ENCODE measurements at places on chromosomes 1 and 21. TPM values are rescaled to one million over a fixed set of nuclear protein-coding genes. Genes with fewer than 3 reads are reported as not detected.

DNA sequence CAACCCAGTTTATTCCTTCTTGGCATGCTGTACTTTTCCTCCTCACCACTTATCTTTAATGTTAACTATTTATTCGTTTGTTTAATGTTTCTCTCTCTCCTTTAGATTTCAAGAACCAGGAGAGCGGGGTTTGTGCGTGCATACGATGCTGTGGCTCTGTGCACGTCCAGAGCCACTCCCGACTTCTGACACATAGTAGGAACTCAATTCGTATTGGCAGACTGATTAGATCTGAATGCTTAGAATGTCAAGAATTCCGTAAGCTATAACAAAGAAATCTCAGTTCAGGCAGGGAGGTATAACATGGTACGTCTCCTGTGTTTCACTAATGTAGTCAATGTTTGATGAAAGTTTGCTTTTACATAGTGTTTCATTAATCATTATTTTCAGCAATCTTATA lies 7.3 kb upstream of the GRIK1 start:
- no peak overlapping the region for H3K27ac ChIP-seq
- DNase-seq = no peak
- H3K4me1 ChIP-seq = no peaks in the 10 kb centered on the region
- peaks cover 5% of the 10 kb centered on the region for H3K27me3 ChIP-seq
- H3K36me3 ChIP-seq = no peaks in the 10 kb centered on the region

DNA sequence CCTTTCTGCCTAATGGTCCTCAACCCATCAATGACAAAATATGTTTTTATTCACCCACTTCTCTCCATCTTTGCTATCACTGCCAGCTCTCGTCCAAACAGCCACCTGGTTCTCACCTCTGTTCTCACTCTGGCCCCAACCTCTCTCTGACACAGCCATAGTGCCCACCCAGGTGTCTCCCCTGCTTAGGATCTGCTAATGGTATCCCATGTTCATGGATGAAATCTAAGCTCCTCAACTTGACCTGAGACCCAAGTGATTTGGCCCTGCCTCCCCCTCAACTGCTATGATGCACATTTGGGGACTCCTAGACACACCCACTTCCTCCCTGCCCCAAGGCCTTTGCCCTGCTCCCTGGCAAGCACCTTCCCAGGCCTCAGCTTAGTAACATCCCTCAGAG lies 25.9 kb downstream of the KIF17 start:
- no peaks in the 10 kb centered on the region for H3K36me3 ChIP-seq
- peaks cover 3% of the 10 kb centered on the region for H3K27me3 ChIP-seq
- H3K4me1 ChIP-seq = peaks cover 15% of the 10 kb centered on the region
- peak overlapping the region; percentile 18 for H3K27ac ChIP-seq

DNA sequence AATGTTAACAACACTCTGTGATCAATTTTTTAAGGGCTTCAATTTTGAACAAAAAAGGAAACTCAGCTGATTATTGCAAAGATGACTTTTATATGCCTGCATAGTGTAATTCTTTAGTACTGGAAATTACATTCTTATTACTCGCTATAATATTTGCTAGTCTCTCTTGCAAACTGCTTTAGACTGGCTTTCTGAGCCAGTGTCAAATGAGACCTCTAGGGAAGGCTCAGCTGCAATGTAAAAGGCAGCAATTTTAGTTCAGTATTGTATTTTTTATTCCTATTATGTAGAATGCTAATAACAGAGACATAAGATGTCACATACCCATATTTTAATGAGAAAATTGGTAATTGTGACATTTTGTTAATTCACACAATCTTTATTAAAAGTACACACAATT lies 338.1 kb upstream of the LYPLAL1 start:
- no peak overlapping the region for H3K4me3 ChIP-seq
- no peak overlapping the region for H3K27ac ChIP-seq
- DNase-seq = no peak

GRCh38 chr21:44333509-44334328 lies 5.5 kb downstream of the CFAP410 start:
- DNase-seq = no peak
- no peak overlapping the region for H3K4me3 ChIP-seq
- no peaks in the 10 kb centered on the region for H3K27me3 ChIP-seq
- peaks cover 9% of the 10 kb centered on the region for H3K36me3 ChIP-seq
- no peak overlapping the region for H3K27ac ChIP-seq
- peaks cover 6% of the 10 kb centered on the region for H3K4me1 ChIP-seq

- peaks cover 28% of the 10 kb centered on the region for H3K27me3 ChIP-seq
- DNase-seq = peak; percentile 31
- no peaks in the 10 kb centered on the region for H3K36me3 ChIP-seq
- no peak overlapping the region for H3K27ac ChIP-seq
- H3K4me3 ChIP-seq = no peak overlapping the region
- H3K4me1 ChIP-seq = peaks cover 12% of the 10 kb centered on the region
Measured at GRCh38 chr1:3656450-3657095, 4.3 kb downstream of the TP73 start.

GRCh38 chr1:78722947-78723346 lies 73.3 kb downstream of the IFI44 start:
- no peak overlapping the region for H3K27ac ChIP-seq
- no peaks in the 10 kb centered on the region for H3K4me1 ChIP-seq
- H3K36me3 ChIP-seq = no peaks in the 10 kb centered on the region

The AMY1A gene
- not detected for total RNA-seq

- DNase-seq = no peak
- no peak overlapping the region for H3K4me3 ChIP-seq
- H3K27ac ChIP-seq = no peak overlapping the region
- H3K36me3 ChIP-seq = no peaks in the 10 kb centered on the region
Measured at GRCh38 chr1:36782785-36783184, 251.5 kb downstream of the GRIK3 start.

The CFAP107 gene
- total RNA-seq = not detected

DNA sequence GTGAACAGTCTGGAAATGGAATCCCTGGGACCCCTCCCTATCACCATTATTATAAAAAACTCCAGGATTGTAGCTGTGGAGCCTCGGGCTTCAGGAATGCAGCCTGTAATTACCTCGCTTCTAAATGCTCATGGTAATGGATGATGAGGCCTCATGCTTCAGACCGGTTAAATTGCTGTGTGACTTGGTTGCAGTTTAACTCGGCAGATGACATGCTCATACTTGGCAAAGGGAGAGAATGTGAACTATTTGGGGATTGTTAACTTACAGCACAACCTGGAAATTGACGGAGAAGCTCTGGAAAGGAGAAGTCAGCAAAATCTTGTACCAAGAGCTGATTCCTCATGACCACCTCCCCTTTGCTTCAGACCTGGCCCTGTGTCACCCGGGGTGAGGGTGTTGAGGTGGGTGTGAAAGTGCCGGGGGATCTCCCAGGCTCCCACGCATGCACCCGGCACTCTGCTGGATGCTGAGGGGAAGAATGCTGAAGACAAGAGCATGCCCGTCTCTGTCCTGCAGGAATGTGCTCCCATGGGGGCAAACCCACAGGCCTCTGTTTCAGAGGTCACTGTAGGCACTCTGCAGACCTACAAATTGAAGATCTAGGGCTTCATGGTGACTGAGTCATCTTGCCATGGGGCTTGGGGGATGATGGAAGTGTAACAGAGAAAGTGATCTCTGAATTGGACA lies 364.8 kb downstream of the RPS6KC1 start:
- H3K4me1 ChIP-seq = no peaks in the 10 kb centered on the region
- H3K36me3 ChIP-seq = no peaks in the 10 kb centered on the region
- H3K27me3 ChIP-seq = no peaks in the 10 kb centered on the region
- no peak overlapping the region for H3K4me3 ChIP-seq
- DNase-seq = no peak

- no peak for DNase-seq
- H3K36me3 ChIP-seq = no peaks in the 10 kb centered on the region
- peaks cover 1% of the 10 kb centered on the region for H3K4me1 ChIP-seq
- H3K27me3 ChIP-seq = peaks cover 10% of the 10 kb centered on the region
- H3K27ac ChIP-seq = no peak overlapping the region
Measured at GRCh38 chr1:77064246-77064645, 155.0 kb downstream of the PIGK start.

GRCh38 chr1:177424744-177425143 lies 254.0 kb downstream of the BRINP2 start:
- no peak overlapping the region for H3K4me3 ChIP-seq
- H3K27ac ChIP-seq = no peak overlapping the region
- H3K36me3 ChIP-seq = no peaks in the 10 kb centered on the region
- H3K4me1 ChIP-seq = no peaks in the 10 kb centered on the region
- H3K27me3 ChIP-seq = no peaks in the 10 kb centered on the region
- no peak for DNase-seq

GRCh38 chr1:97254731-97255463 lies 533.3 kb downstream of the PTBP2 start:
- peaks cover 3% of the 10 kb centered on the region for H3K36me3 ChIP-seq
- H3K27me3 ChIP-seq = no peaks in the 10 kb centered on the region
- H3K27ac ChIP-seq = no peak overlapping the region
- no peak for DNase-seq

DNA sequence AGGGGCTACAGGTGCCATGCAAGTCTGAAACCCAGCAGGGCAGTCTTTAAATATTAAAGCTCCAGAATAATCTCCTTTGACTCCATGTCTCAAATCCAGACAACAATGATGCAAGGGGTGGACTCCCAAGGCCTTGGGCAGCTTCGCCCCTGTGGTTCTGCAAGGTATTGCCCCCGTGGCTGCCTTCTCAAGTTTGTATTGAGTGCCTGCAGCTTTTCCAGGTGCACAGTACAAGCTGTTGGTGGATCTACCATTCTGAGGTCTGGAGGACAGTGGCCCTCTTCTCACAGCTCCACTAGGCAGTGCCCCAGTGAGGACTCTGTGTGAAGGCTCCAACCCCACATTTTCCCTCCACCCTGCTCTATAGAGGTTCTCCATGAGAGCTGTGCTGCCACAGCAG lies 3.7 kb upstream of the MROH9 start:
- H3K36me3 ChIP-seq = no peaks in the 10 kb centered on the region
- H3K27ac ChIP-seq = no peak overlapping the region
- no peaks in the 10 kb centered on the region for H3K4me1 ChIP-seq
- no peak overlapping the region for H3K4me3 ChIP-seq
- H3K27me3 ChIP-seq = no peaks in the 10 kb centered on the region

The EXTL1 gene
- total RNA-seq = not detected

DNA sequence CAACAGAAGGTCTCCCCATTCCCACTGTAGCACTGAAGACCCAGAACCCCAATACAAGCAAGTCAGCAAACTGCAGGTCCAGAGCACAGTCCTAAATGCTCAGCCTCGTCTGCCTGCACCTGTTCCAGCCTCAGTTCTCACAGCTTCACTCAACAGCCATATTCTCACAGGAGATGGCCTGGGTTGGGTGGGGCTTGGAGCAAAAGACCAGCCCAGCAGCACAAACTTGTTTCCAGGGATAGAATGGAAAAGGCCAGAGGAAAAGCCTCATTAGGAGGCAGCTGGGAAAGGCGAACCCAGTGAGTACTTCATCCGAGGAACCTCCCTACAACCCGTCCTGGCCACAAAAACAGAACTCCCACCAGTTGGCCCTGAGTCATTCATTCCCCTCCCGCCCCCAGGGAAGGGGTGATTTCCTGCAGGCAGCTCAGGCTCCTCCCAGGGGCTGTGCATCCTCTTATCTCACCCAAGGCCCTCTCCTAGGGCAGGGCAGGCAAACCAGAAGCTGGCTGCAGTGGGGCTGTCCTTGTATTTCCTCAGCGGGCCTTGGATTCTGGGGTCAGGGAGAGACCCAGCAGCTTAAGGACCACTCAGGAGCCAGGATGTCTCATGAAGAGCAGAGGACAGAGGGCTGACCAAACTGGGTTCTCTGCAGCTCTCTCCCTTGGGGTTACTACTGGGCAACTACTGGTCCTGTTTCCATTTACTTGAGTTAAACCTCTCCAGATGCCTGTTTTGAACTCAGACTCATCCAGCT lies 7.4 kb upstream of the MPL start:
- DNase-seq = no peak
- no peaks in the 10 kb centered on the region for H3K27me3 ChIP-seq
- no peak overlapping the region for H3K4me3 ChIP-seq
- peaks cover 10% of the 10 kb centered on the region for H3K4me1 ChIP-seq
- H3K27ac ChIP-seq = no peak overlapping the region
- peaks cover 2% of the 10 kb centered on the region for H3K36me3 ChIP-seq

- H3K27ac ChIP-seq = no peak overlapping the region
- peaks cover 9% of the 10 kb centered on the region for H3K36me3 ChIP-seq
- H3K27me3 ChIP-seq = no peaks in the 10 kb centered on the region
- DNase-seq = no peak
Measured at GRCh38 chr1:86865973-86866637, 47.8 kb downstream of the SELENOF start.

DNA sequence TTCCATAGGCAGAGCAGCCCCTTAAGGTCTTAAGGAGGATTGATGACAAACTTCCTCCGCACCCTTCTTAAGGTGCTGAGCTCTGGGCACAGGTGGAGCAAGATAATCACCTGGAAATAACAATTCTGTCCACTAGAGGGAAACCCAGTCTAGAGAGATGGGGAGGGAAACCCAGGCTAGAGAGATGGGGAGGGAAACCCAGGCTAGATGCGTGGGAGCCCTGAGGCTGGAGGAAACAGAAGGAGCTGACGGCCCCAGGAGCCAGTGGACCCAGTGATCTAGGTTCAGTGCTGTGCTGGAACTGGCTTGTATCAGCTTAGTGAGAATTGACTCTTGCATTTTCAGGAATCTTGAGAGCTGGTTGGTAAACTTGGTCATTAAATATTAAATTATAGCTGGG lies 17.8 kb upstream of the MYCL start:
- H3K36me3 ChIP-seq = no peaks in the 10 kb centered on the region
- no peaks in the 10 kb centered on the region for H3K27me3 ChIP-seq
- no peak overlapping the region for H3K27ac ChIP-seq
- H3K4me3 ChIP-seq = no peak overlapping the region
- DNase-seq = peak; percentile 50
- H3K4me1 ChIP-seq = no peaks in the 10 kb centered on the region

GRCh38 chr1:186212568-186213224 lies 162.4 kb downstream of the TPR start:
- H3K36me3 ChIP-seq = no peaks in the 10 kb centered on the region
- DNase-seq = peak; percentile 39
- H3K4me1 ChIP-seq = no peaks in the 10 kb centered on the region
- no peak overlapping the region for H3K27ac ChIP-seq
- peaks cover 13% of the 10 kb centered on the region for H3K27me3 ChIP-seq
- no peak overlapping the region for H3K4me3 ChIP-seq

- no peaks in the 10 kb centered on the region for H3K36me3 ChIP-seq
- no peak overlapping the region for H3K4me3 ChIP-seq
- H3K27me3 ChIP-seq = no peaks in the 10 kb centered on the region
- no peak for DNase-seq
Measured at GRCh38 chr1:111509997-111510375, 6.6 kb upstream of the ADORA3 start.

DNA sequence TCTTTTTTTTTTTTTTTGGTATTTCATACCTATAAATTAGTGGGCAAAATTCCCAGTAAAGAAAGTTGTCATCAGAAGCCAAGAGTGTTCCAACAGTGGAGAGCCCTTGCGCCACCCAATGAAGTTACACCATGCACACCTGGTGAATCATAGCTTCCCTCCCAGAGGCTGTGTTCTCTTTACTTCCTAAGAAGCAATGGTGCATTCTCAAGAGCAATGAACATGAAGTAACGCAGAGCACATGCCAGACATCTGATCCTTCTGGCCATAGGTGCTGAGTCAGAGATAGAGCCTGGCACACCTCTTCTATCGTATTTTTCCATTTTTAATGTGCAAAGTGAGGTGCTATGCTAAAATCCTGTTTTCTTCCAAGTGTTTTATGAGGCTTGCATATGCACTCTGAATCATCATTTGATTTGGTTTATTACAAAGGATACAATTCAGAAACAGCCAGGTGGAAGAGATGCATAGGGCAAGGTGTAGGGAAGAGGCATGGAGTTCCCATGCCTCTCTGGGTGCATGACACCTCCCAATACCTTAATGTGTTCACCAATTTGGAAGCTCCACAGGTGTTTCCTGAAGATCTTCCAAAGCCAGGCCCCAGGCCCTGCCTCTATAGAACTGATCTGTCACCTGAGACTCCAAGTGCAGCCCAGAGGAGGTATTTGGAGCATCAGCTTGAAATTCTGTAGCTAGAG lies 408.0 kb downstream of the SIPA1L2 start:
- H3K4me1 ChIP-seq = peaks cover 9% of the 10 kb centered on the region
- DNase-seq = no peak
- no peak overlapping the region for H3K4me3 ChIP-seq
- H3K36me3 ChIP-seq = no peaks in the 10 kb centered on the region

All from activated CD8-positive, alpha-beta T cell treated with anti-CD3 and anti-CD28 coated beads, Interleukin-2, amount 10 ng/mL, durations not matched to agents 7 days and 5 days (primary cell).